Bronchial epithelial cell (primary cell): ENCODE measurements at places on chromosomes 2 and 18.

GRCh38 chr2:64420677-64421076 lies 33.3 kb upstream of the LGALSL start:
- no peak for DNase-seq

- no peak for DNase-seq
Observed at GRCh38 chr2:45622336-45623075, 11.4 kb upstream of the SRBD1 start.

DNA sequence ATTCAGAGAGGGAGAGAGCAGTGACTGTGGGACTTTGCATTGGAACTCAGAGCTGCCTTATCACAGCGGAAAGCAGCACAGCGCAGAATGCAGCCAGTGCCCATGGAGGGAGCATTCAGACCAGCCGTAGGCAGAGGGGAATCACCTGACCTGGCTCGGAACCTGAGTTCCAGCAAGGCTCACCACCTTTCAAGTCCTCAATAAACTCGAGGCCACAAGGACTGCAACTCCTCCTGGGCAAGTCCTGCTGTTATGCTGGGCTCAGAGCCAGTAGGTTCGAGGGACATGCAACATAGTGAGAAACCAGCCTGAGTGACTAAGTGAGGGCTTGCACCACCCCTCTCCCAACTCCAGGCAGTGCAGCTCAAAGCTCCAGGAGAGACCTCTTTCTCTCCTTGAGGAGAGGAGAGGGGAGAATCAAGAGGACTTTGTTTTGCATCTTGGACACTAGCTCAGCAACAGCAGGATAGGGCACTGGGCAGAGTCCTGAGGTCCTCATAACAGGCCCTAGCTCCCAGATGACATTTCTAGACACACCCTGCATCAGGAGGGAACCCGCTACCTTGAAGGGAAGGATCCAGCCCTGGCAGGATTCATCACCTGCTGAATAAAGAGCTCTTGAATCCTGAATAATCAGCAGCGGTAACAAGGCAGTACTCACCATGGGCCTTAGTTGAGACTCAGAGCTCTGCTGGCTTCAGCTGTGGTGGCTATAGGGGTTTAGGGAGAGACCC lies 136.8 kb upstream of the OTOS start:
- DNase-seq, result peak; percentile 72

- peak; percentile 96 for DNase-seq
Observed at GRCh38 chr2:26018184-26019055, 15.5 kb upstream of the RAB10 start.

DNA sequence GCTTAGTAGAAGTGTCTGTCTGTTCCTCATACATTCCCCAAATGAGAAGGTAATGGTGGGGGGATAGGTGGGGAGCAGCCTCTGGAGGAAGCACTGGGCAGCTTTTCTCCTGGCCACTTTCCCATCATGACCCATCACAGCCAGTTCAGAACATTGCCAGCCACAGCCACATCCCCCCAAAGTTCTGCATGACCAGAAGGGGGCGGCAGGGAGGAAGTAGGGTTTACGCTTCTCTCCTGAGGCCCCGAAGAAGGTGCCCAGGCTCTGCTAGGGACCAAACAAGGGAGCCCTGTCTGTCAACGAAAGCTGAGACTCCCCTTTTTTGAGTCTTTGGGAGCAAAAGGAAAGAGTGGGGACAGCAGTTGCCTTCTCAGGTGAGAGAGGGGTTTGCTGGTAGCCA lies 7.7 kb downstream of the IGFBP5 start:
- no peak for DNase-seq

GRCh38 chr2:213476641-213477040 lies 192.4 kb downstream of the SPAG16 start:
- DNase-seq, result peak; percentile 42

- DNase-seq, result peak; percentile 52
Observed at GRCh38 chr2:213227458-213227857, 56.8 kb upstream of the SPAG16 start.

- DNase-seq, result peak; percentile 9
Observed at GRCh38 chr2:96111823-96112500, 4.4 kb downstream of the ADRA2B start.

- peak; percentile 8 for DNase-seq
Observed at GRCh38 chr2:40579247-40579646, 127.4 kb upstream of the SLC8A1 start.

DNA sequence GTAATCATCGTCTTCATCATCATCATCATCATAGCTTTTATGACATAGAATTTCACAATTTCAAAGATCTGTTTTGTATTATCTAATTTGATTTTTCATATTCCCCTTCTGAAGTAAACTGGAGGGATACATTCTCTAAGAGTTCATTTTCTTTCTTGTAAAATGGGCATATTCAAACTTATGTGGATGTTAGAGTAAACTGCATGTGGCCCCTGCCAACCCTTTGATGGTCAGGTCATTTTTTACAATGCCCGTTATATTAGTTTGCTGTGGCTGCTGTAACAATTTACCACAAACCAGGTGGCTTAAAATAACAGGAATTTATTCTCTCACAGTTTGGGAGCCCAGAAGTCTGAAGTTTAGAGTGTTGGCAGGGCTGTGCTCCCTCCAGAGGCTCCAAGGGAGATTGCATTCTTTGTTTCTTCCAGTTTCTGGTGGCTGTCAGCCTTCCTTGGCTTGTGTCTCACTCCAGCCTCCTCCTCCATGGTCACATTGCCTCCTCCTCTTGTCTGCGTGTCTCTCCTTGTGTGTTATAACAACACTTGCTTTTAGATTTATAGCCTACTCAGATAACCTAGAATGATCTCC lies 127.5 kb upstream of the MMADHC start:
- peak; percentile 44 for DNase-seq

DNA sequence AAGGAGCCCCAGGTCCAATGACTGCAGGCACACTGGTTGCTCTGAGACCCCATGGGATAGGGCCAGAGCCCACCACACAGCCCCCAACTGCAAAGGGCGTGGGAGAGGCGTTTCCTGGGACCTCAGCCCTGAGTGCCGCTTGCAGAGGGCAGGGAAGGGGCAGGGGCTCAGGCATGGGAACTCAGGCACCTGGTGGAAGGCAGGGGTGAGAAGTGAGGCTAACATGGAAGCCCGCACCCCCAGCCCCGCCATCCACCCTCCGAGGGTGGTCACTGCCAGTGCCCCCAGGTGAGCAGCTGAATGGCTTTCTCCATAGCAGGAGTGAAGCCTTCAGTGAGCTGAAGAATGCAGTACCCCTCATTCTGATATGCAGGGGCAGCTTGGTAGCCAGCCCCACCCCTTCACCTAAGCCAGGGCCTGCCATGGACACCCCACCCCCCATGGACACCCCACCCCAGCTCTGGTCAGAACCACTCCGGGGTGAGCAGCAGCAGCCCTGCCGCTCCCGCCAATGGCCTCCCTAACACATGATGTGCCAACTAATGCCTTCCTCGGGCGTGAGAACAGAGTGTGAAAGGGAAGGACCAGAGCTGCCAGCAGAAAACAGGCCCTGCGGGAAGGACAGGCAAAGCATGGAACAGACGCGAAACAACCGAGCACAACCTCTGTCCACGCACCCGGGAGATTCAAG lies 6.6 kb downstream of the KIF1A start:
- no peak for DNase-seq

DNA sequence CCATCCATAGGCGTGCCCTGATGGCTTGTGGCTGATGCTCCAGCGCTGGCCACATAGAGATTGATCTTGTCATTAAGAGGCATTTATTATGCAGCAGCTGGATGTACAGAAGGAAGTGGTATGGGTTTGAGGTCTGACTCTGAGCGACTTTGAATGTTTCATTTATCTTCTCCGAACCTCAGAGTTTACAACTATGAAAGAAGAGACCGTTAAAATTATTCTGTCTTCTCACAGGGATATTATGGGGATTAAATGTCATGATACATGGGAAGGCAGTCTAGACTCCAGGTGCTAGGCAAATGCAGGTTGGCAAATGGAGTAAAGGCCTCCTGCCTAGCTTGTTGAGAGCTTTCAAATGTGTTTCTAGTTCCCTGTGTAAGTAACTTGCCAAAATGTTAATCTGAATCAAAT lies 30.3 kb downstream of the MOGAT1 start:
- DNase-seq, result no peak

- peak; percentile 48 for DNase-seq
Observed at GRCh38 chr2:29459445-29460179, 344.4 kb downstream of the CLIP4 start.

DNA sequence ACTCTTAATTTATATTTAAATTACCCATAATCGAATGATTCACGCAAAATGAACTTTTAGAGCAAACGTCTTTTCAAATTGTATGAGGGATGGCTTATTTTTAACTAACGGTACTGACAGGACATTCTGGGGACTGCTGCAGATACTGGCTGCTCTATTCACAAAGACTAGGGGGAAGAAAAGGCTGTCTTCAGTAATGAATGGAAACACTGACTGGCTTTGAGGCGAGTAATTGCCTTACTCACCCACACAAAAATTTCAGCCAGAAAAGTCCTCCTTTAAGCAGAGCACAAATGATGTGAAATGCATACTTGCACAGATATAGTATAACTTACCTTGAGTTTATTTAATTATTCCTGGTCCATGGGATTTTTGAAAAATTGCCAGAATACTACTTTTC lies 852.6 kb downstream of the DPP10 start:
- DNase-seq, result no peak

DNA sequence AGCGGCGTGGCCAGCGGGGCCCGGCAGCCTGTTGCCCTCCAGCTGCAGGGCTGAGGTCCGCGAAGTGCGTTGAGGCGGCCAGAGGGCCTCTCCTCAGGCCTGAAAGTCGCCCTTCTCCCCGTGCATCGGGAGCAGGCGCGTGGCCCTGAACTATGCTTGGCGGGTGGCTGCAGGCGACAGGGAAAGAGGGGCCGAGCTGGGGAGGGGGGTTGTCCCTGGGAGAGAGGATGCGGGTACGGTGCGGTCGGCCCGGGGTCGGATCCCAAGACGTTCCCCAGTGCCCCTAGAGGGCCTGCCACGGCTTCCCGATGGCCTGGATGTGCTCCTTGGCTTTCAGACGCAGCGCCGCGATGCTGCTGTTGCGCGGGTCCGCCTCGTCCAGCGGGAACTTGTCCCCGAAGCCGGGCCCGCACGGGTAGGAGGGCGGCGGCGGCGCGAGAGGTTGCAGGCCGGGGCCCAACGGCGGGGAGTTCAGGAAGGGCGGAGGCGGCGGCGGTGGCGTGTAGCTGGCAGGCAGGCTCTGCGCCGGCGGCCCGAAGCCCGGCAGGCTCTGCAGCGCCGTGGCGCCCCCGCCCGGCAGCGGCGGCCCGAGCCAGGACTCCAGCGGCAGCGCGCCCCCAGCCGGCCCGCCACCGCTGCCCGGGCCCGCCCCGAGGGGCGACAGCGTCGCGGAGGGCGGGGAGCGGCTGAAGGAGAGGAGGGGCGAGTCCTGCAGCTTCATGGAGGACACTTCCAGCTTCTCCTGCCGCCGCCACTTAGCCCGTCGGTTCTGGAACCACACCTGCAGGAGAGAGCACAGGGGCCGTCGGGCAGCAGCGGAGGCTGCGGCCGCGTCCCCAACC lies 4.3 kb downstream of the RAX start:
- no peak for DNase-seq

- no peak for DNase-seq
Observed at GRCh38 chr18:25099895-25100294, 252.1 kb downstream of the ZNF521 start.

DNA sequence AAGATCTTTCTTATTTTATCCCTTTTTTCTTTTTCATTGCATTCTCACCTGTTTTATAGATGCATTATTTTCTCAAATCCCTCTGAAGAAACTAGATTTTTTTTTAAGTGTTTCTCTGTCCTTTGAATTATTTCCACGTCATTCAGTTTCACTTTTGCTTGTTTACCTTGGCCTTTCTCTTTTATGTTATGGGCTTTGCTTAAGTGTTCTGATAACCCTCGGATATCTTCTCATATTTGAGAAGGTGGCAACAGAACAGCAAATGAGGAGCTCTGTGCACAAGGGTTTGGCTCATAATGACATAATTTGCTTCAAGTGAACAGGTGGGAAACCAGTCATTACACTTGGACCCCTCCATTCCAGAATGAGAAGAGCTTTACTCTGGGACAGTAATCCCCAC lies 111.9 kb downstream of the C1D start:
- DNase-seq, result no peak

- DNase-seq, result no peak
Observed at GRCh38 chr18:10951631-10952544, 197.5 kb downstream of the PIEZO2 start.

- DNase-seq, result no peak
Observed at GRCh38 chr2:114805195-114805594, 362.8 kb downstream of the DPP10 start.

GRCh38 chr2:70442301-70443077 lies 111.1 kb downstream of the TGFA start:
- DNase-seq, result peak; percentile 31

- peak; percentile 94 for DNase-seq
Observed at GRCh38 chr2:135948642-135949355, 36.6 kb downstream of the DARS1 start.

DNA sequence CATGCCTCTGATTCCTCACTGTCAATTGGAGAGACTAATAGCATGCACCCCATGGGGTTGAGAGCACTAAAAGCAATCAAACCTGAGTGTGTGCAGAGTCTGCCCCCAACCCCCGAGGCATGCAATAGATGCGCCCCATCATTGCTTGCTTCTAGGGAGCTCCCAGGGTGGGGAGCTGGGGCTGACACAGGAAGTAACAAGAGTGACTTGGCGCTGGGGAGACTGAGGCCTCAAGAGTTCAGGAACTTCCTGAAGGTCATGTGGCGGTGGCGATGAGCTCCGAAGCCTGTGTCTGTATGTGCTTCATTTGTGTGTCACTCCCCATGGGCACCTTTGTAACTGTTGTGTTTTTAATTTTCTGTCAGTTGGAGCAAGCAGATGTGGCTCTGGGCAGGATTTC lies 61.2 kb downstream of the CTIF start:
- DNase-seq, result no peak

GRCh38 chr2:98828793-98829371 lies 98.0 kb upstream of the MGAT4A start:
- DNase-seq, result no peak

- no peak for DNase-seq
Observed at GRCh38 chr18:77031662-77032061, 100.9 kb downstream of the MBP start.

DNA sequence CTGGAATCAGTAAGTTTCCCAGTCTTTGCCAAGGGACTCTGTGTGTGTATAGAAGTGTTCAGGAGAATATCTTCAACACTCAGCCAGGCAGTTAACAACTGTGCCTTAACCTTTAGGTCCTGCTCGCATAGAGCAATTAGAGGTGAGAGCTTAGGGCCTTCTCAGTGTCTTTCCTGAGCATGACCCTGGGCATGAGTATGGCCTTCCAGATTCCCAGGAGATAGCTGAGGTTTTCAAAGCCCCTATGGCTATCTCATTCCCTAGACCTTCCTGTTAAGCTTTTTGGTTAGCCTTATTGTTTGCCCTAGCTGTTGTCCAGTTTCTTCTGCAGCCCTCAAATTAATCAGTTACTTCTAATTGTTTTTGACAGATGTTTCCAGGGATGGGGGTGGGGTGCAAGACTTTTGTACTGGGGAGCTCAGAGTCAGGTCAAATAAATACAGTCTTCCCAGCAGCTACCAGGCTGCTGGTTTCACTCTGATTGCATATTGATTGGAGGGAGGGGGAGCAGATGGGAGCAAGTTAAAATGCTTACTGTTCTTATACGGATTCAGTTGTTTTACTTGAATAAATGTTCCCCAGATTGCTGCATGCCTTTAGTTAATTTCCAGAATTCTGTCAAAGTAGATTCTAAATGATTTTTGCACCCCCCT lies 23.1 kb downstream of the PDK1 start:
- DNase-seq, result no peak
